ENCODE measurements at places on chromosomes 1 and 21. TPM values are rescaled to one million over a fixed set of nuclear protein-coding genes. Genes with fewer than 3 reads are reported as not detected.

PLEKHN1 gene
- 0.36 TPM for total RNA-seq

LIPI gene
- total RNA-seq: not detected

TSPAN2 gene
- total RNA-seq: 0.90 TPM

GBP3 gene
- total RNA-seq: 33.7 TPM

MPL gene
- total RNA-seq: not detected

RHBG gene
- total RNA-seq: not detected

CYP2J2 gene
- 0.09 TPM for total RNA-seq

PRRX1 gene
- total RNA-seq: 3.6 TPM

FBXO2 gene
- total RNA-seq: 0.66 TPM
